Mesenchymal stem cell (in vitro differentiated cells and primary cell): ENCODE measurements at places on chromosomes 16 and 17.

- DNase-seq: no peak
Measured at GRCh38 chr16:84239909-84240308, at the start of gene KCNG4. Gene KCNG4 (minus strand): TSS chr16:84240012. CDS start chr16:84237485, 2,527 bp downstream.

DNA sequence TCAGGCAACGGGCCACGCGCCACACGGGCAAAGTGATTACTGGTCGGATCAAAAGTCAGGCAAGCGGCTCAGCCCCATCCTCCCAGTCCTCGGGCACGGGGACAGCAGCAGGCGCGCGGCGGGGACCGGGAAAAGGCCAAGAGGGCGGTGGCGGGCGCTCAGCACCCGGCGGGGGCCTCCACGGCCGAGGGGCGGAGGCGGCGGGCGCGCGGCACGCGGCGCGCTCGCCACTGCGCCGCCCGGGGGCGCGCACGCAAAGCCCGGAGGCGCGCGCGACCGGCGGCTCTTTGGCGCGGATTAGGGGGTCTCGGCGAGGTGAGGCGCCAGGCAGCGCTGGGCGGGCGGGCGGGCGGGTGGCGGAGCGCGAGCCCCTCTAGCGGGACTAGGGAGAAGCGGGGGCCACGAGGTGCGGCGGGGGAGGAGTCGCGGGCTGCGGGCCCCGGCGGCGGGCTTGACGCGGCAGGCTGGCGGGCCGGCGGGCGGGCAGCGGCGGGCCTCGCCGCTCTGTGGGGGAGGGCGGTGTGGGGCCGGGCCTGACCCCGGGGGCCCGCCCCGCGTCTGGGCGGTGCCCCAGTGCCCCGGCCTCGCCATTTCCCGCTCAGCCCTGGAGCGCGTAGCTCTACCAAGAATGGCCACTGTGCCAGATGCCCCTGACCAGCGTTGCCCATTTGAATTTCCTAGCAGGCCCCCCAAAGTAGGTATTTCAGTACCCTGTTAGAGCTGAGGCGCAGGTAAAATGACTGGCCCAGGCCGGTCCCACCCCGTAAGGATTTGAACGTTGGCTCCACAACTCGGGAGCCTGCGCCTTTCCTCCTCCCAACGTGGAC is at the start of the genes ACACA and TADA2A:
Gene ACACA (minus strand): TSS at position 202 of the 827 bp plus-strand sequence. CDS start 537 bp downstream, outside the sequence.
Gene TADA2A (plus strand): TSS at position 252 of the 827 bp plus-strand sequence. CDS start 4,480 bp downstream, outside the sequence.
- DNase-seq: peak; percentile 82

GRCh38 chr17:41440531-41441033 is at the start of gene KRT38:
Gene KRT38 (minus strand): TSS chr17:41440983. CDS start chr17:41440921, 62 bp downstream.
- no peak for DNase-seq

- DNase-seq: peak; percentile 65
Measured at GRCh38 chr17:5418858-5419355, 555 bp downstream of the NUP88 start.

GRCh38 chr16:70254180-70254964 is 2.6 kb upstream of the EXOSC6 start:
- no peak for DNase-seq

- DNase-seq: peak; percentile 52
Measured at GRCh38 chr17:63082273-63082861, 116.3 kb downstream of the TANC2 start.

DNA sequence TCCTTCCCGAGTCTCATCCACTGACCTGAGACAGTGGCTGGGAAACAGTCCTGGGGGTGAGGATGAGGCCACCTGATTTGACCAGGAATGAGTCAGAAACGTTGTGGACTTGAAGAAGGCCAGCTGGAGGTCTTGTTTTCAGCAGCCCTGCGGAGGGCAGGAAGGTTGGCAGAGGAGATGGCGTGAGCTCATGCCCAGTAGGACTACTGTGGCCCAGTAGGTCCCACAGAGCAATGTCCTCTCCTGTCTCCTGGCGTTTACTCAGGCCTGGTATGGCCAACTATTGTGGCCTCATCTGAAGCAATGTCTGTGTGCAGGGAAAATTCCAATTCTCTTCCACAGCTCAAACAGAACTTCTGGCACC is 84.1 kb upstream of the DNAJA2 start:
- no peak for DNase-seq

- peak; percentile 49 for DNase-seq
Measured at GRCh38 chr16:87382023-87382785, 1.4 kb downstream of the FBXO31 start.

DNA sequence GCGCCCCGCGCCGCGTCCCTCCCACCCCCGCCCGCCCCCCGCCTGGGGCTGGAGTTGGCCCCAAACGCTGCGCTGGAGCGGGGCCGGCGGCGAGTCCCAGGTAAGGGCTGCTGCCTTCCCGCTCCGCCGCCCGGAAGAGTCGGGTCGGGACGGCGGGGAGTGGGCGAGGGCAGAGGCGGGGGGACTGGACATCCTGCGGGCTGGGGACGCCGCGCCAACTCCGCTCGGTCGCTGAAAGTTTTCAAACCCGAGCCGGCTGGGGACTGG is 469 bp downstream of the GPRC5C start:
- no peak for DNase-seq

GRCh38 chr17:5759501-5759925 is 175.2 kb upstream of the NLRP1 start:
- no peak for DNase-seq

DNA sequence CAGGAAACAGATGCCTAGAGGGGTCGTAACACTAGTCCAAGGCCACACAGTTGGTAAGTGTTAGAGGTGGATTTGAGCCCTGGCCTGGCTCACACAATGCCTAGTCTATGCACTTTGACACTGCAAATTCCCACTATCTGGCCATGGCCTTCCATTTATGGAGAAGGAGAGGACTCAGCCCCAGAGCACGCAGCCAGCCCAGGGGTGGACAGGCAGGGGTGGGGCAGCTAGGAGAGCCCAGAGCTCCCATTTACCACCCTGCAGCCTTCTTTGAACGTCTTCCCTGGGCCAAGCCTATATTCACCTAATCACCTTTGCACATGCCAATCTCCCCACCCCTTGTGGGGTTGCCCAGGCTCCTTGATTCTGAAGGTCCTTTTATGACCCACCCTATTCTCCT is 81.2 kb downstream of the DYNLRB2 start:
- no peak for DNase-seq

DNA sequence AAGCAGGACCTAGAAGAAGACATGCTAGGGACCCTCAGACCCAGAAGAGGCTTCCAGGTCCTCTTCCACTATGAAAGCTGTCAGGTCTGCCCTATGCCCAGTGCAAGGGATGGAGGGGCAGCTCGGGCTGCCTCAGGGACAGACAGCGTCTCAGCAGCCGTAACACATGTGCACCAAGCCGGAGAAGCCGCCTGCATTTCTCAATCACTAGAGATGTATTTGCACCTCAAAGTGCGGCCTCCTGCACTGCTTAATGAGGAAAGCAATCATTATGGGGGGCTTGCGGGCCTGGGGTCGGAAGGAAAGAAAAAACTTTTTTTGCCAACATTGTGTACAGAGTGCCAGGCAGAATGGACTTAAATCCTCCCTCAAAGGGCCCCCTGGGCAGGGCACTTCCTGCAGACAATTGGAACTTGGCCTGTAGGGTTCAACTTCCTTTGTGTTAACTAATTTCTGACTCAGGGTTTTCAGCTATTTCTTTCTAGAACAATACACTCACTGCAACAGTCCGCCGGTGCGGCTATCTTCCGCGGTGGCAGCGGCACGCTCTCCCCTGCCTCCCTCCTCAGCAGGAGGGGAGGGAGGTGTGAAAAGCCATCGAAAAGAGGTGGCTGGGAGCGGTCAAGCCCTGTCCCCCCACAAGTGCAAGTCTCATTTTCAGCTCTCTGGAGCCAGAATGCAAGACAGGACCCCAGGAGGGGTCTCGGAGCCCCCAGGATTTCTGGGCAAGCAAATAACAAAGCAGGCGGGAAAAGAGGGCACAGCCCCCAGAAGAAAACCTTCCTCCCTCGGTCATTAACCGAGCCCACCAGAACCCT is 101.2 kb downstream of the ZNF423 start:
- DNase-seq: peak; percentile 17

DNA sequence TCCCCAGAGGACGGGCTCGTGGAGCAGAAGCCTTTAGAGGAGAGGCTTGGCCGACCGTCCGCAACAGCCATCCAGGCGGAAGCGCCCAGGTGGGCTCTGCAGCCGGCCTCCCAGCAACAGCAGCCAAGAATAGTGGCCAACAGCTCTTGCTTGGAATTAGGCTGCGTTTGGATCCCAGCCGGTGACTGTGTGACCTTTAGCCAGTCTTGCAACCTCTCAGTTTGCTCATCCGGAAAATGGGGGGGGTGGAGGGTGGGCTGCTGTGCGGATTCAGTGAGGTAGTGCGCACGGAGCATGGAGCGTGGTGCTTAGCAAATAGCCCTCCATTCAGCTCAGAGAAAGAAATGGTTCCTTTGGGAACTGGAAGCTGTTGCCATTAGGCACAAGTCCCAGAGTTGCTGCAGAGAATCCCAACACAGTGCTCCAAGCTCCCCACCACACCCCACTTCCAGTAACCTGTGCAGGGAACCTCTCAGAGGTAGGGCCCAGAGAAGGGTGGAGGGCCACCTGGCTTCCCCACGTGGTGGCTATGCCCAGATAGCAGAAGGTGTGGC is 46.7 kb downstream of the RTN4RL1 start:
- no peak for DNase-seq

DNA sequence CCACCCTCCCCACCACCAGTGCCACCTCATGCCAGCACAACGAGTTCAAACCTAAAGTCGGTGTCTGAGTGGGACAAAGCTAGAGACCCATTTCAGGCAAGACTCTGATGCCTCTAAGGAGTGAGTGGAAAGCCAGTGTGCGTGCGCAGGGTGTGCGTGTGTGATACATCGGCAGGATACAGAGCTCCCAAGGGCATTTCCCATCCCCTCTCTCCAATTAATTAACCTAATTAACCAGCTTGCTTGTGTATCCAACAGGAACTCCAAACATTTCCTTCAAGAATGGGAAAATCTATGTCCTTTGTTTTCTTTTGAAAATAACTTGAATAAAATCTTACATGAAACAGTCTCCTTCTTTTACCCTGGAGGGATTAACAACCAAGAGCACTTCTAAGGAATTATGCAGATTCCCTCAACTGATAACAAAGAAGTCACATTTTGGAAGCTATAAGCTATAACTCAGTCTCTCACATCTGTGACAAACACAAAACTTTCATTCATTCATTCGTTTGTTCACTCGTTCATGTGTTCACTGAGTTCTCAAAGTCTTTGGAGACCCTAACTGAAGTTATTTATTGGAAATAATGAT is 9.9 kb downstream of the ATPAF2 start:
- no peak for DNase-seq

DNA sequence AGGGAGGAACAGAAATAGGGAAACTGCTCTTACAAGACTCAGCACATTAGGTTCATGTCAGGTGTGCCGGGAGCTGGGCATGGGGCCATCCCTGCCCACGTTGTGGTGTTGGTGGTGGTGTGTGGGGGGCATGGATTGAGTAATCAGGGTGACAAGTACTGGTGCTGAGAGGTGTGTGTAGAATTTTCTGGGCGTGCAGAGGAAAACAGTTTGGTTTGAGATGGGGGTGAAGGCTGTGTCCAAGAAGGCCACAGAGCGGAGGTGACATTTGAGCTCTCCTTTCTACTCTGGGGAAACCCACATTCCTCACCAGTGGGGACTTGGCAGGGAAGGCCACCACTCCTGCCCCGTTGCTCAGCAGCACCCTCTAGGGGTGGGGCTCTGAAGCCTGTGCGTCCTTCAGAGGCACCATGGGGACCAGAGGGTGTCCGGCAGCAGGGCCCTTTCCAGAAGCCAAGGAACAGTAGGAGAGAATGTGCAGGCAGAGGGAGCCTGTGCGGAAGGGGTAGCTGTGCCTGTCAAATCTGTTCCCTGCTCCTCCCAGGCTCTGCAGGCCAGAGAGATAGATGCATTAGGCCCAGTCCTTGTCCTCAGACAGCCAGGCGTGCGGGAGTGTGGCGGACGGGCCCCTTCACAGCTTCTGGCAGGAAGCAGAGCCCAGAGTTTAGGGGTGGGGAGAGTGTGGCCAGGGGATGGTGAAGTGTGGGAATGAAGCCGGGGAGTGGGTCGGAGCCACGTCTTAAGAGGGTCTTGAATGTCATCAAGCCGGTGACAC is 48.7 kb upstream of the GSE1 start:
- no peak for DNase-seq
